ENCODE measurements at places on chromosomes 2 and 18.

DNA sequence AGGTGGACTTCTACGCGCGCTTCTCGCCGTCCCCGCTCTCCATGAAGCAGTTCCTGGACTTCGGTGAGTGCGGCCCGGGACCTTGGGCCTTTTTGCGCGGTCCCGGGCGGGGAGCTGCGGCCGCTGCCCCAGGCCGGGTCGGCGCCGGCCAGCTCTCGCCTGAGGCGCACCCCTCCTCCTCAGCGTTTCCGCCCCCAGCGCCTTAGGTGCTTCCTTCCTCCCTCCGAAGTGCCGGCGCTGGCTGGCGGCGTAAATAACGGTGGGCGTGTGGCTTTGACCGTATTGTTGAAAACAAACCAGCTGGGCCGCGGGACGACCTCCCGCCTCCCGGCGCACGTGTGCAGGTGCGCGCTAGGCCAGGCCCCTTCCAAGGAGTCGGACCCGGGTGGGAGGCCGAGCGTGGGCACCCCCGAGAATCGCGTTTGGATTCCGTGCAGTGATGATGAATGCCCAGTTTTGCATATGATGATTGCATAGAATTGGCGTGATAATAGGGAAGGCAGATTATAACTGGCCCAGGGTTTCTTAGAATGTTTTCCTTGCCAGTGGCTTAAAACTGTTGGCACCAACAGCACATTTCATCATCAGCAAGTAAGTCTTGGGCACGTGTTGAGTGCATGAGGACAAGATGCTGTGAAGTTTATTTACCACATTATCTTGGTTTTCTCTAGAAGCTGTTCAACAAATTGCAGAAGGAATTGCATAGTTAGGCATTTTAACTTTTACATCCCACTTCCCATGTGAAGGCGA lies 569 bp downstream of the PDK1 start:
- peak; percentile 66 for DNase-seq

DNA sequence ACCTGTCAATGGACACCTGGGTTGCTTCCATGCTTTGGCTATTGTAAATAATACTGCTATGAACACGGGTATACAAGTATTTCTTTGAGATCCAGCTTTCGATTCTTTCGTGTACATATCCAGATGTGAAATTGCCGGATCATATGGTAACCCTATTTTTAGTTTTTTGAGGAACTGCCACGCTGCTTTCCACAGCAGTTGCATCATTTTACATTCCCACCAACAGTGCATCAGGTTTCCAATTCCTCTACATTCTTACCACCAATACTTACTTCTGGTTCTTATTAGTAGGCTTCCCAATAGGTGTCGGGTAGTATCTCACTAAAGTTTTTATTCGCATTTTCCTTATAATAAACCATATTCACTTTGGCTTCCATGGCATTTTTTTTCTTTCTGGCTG lies 69.6 kb downstream of the PID1 start:
- DNase-seq = no peak

DNA sequence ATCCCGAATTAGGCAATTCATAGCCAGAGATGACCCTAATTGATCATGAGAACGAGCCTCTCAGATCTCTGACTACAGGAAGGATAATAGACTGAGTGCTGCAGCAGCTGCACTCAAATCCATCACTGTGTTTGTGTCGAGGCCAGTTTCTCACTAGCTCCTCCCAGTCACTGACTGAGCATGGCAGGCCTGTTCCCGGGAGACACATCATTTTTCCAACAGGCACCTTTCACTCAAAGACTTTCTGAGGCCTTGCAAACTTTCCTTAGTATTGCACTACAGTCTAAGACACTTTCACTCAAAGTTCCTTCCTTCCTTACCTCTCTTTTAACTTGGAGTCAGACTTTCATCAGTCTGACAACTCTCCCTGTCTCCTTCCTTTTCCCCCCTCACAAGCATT lies 13.7 kb downstream of the SOS1 start:
- no peak for DNase-seq

- no peak for DNase-seq
Observed at GRCh38 chr2:159155320-159155719, 131.2 kb downstream of the WDSUB1 start.

- DNase-seq = no peak
Observed at GRCh38 chr18:77055429-77056300, 76.9 kb downstream of the MBP start.

DNA sequence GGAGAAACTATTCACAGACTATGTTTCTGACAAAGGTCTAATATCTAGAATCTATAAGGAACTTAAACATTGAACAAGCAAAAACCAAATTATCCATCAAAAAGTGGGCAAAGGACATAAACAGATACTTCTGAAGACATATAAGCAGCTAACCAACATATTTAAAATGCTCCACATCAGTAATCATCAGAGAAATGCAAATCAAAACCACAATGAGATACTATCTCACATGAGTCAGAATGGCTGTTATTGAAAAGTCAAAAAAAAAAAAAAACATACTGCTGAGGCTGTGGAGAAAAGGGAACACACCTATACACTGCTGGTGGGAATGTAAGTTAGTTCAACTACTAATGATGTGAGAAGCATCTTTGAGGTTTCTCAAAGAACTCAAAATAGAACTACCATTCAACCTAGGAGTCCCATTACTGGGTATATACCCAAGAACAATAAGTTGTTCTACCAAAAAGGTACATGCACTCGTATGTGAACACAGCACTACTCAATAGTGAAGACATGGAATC lies 220.4 kb upstream of the TFPI start:
- DNase-seq = no peak

DNA sequence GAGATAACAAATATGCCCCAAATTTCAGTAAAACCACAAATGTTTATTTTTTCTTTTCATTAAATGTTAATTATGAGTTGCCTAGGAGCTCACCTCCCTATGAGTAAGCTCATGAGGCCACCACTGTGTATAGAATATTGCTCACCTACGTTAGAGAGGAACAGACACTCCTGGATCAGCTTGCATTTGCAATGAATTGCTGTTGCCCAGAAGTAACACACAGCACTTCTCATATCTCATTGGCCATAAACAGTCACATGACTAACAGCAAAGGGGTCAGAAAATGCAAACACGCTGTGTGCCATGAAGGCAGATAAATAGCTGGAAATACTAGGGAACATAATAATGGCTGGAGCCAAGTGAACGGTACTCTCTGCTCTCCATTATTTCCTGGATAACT lies 89.0 kb upstream of the GALNT5 start:
- no peak for DNase-seq

GRCh38 chr2:71372042-71372441 lies 40.5 kb downstream of the ZNF638 start:
- DNase-seq = no peak

DNA sequence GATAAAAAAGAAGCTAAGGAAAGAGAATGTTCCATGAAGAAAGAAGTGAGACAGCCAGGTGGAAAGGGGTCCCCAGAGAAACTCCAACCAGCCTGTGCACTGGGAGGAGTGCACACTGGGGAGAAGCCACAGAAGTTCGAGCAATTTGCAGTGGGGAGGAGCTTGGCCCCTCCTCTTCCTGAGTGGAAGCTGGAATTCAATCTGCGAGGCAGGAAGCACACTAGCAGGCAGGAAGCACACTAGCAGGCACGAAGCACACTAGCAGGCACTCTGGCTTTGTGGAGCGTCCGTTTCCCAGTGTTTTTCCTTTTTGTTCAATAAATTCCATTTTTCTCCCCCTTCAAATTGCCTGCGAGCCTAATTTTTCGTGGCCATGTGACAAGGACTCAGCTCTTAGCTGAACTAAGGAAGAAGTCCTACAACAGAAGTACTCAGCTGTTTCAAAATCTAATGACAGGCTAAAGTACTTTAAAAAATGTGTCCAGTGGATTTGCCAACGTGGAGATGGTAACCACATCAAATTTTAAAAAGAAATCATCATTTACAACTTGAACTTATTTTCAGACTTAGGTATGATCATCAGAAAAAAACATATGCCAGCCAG lies 21.4 kb upstream of the SPIRE1 start:
- DNase-seq = no peak

- DNase-seq = no peak
Observed at GRCh38 chr2:28620801-28621171, 124.9 kb downstream of the PLB1 start.

DNA sequence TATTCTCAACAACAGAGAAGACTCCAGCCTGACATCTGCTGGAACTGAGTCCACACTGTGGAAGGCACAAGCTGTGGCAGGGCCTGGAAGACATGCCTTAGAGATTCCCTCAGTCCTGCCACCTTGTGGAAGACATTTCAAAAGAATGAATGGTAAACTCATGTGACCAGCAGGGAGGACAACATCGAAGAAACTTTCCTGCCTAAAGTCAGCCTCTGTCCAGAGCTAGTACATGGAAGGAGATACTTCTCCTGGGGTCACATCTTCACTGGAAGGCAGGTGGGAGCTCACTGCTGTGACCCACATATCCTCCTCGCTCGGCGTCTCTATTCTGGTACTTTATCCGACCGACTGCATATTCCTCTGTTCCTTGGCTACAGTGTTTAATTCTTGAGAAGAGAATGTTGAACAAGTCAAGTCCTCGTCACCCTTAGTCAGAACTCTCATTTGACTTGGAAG lies 59.5 kb downstream of the PUM2 start:
- peak; percentile 54 for DNase-seq

- no peak for DNase-seq
Observed at GRCh38 chr2:68476454-68476853, 9.1 kb downstream of the APLF start.

GRCh38 chr2:239386001-239386670 lies 14.7 kb downstream of the HDAC4 start:
- DNase-seq = no peak

DNA sequence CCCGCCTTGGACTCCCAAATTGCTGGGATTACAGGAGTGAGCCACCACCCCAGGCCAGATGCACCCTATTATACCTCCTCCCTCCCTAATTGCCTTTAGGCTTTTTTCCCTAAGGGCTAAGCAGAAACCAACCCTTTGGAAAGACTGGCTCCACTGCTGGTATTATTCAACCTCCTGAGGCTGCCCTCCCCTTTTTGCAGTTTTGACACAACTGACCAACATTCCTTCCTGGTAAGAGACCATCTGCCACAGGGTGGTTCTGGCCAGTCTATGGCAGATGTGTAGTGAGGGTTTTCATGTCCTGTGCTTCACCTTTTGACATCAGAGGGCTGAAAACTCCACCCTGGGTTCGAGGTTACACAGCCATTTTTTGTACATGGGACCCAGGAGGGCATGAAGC lies 1785.3 kb upstream of the CELF4 start:
- DNase-seq = no peak

GRCh38 chr2:157758586-157758985 lies 117.5 kb downstream of the ACVR1 start:
- peak; percentile 4 for DNase-seq

- no peak for DNase-seq
Observed at GRCh38 chr2:207695293-207695692, 16.1 kb upstream of the CCNYL1 start.

GRCh38 chr2:175824243-175824642 lies 177.8 kb downstream of the LNPK start:
- no peak for DNase-seq

- no peak for DNase-seq
Observed at GRCh38 chr2:69216535-69217332, 170.3 kb downstream of the GFPT1 start.

DNA sequence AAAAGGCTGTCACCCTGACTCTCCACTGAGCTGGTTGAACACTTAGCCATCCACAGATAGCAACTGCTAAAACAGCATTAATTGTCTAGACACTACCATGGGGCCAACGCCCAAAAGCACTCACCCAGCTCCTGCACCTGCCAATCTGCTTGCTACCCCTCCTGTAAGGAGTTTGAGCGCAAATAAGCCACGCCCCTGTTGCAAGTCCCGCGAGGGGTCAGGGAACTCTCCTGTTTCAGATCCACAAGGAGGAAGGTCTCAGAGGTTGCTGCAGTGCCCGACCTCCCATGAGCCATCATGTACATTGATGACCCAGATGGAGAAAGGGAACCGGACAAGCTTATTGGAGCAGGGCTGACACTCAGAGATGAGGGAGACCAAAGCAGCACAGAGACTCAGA lies 106.8 kb downstream of the ZNF516 start:
- no peak for DNase-seq

- DNase-seq = peak; percentile 73
Observed at GRCh38 chr2:121255358-121255757, 29.6 kb downstream of the TFCP2L1 start.

DNA sequence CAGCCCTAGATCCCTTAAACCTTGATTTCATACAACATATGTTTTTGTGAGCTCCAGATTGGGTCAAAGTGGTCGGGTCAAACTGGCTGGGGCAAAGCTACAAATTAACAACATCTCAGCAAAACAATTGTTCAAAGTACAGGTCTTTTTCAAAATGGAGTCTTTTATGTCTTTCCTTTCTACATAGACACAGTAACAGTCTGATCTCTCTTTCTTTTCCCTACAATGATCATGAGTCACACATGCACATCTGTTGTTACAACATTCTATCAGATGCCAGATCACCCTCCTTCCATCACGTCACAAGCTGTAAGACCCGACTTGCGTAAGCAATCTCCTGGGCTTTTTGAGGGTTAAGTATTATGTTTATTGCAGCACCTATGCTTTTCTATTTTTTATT lies 55.1 kb downstream of the RHOB start:
- no peak for DNase-seq

GRCh38 chr2:203164311-203164935 lies 74.4 kb upstream of the CYP20A1 start:
- DNase-seq = no peak

DNA sequence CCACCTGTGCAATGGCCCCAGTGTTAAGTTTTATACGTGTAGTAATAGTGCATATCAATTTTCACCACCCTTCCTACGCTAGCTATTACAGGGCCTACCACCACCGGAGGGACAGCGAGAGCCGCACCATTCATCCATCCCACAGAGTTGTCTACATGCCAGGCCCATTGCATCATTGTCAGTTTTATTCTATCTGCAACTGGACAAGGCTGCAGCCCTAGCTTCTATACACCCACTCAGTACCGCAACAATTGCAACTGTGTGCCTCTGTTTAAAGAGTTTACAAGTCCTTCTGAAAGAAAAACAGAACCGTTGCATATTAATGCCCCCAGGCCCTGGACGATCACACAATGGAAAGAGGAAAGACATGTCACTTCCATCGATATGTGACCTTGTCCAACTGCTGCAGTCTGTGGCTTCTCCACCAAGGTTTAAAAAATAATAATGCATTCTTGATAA lies 58.6 kb downstream of the ZEB2 start:
- DNase-seq = no peak

DNA sequence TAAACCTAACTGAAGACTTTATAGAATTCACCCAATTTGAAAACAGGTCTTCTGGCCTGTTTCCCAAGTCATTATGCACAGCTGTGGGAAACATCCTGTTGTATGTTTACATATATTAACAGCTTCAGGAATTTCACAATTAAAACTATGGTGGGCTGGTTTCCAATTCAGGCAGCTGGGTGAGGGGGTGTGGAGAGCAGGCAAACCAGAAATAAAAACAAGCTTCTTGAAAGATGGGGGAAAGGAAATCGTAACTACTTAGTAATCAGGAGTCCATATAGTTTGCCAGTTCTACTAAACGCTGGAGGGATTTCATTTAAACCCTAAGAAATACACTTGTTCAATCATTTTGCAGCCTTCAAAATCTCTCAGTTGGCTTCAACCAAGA lies 22.8 kb downstream of the ATP8B1 start:
- peak; percentile 38 for DNase-seq

- DNase-seq = no peak
Observed at GRCh38 chr2:119735565-119735964, 24.2 kb upstream of the PTPN4 start.

GRCh38 chr2:236568068-236568921 lies 1.3 kb upstream of the ACKR3 start:
- no peak for DNase-seq

Measured in NCI-H2171 (cell line).